Fibroblast of skin of back (primary cell): ENCODE measurements at places on chromosomes 16 and 17.

DNA sequence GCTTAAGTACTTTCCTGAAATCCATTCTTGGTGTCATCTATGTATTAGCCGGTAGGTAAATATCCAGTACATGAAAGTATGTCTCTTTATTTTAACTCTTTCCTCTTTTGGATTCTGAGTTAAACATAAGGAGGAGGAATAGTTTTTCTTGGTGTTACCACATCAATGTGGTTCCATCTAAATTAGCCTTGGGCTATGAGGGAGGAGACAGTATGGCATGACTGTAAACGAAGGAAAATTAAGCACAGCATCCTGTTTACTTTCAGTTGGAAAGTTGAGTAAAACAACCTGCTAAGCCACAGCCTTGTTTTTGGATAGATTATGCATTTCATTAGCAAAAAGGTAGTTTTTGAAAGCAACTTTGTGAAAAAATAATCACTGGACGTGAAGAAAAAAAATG is 693.0 kb upstream of the SOX9 start:
- no peak for DNase-seq

GRCh38 chr17:11240041-11240840 is 772 bp upstream of the SHISA6 start:
- peak; percentile 3 for DNase-seq

DNA sequence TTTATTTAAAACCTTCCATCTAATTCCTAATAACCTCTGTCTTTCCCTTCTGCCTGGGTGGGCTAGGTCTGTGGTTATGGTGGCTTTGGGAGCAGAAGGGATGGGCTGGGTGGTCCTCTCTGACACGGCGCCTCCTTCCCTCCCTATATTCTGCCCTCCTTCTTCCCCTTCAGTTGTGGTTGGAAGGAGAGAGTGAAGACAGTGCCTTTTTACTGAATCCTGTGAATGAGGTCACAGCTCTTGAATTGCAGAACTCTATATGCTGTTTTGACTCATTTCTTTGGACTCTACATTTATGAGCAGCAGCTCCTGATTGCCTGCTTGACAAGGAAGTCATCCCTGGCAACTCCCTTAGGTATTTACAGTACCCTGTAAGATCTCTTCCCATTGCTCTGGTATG is 256.0 kb upstream of the ELAC2 start:
- DNase-seq, result peak; percentile 66

DNA sequence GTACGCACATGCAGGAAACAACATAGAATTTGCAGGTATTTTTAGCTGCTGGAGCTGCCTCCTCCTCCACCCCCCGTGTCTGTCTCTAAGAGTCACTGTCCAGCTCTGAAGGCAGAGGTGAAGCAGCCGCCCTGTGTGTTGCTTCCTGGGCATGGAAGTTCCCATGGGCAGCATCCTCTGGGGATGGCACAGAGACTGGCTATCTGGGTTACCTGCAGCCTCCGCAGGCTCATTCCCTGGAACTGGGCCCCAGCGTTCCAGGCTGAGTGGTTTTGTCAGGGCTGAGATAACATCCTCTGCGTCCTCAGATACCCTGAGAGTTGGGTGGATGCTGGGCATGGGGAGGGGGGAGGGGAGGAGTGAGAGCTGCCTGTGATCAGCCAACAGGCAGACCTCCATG is 41.5 kb upstream of the MRTFB start:
- DNase-seq, result no peak

GRCh38 chr17:47270946-47271705 is 17.5 kb downstream of the ITGB3 start:
- DNase-seq, result no peak

DNA sequence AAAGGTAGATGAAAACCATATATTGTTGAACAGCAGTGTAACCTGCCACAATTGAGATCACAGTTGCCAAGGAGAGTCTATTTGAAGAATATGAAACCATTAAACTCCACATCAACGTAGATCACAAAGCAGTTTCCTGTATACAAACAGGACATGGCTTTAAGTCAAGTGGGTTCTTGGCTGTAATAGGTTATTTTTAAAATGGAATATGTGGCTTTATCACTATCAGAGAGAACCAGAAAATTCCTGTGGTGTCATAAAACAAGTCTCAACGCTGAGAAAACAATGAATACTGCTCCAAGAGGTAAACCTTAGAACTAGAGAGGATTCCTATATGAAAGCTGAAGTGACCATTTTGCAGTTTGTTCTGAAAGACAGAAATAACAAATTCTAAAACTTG is 999.7 kb downstream of the CDH11 start:
- no peak for DNase-seq

DNA sequence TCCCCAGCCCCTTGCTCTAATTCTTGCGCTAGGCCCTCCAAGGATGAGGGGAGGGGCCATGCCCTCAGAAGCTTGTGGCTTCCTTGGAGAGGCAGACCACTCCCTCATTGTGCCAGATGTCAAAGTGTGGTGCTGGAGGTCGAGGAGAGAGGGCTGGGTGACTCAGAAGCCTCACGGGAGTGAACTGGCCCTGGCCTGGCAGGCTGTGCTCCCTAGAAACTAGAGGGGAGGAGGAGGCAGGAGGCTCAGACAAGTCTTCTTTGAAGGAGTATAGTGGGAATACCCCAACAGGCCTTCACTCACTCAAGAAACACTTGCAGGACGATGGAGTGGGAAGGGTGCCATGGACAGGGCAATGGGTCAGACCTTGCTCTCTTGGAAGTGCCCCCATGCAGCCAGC is 18.5 kb downstream of the ANKRD40 start:
- DNase-seq, result peak; percentile 42

DNA sequence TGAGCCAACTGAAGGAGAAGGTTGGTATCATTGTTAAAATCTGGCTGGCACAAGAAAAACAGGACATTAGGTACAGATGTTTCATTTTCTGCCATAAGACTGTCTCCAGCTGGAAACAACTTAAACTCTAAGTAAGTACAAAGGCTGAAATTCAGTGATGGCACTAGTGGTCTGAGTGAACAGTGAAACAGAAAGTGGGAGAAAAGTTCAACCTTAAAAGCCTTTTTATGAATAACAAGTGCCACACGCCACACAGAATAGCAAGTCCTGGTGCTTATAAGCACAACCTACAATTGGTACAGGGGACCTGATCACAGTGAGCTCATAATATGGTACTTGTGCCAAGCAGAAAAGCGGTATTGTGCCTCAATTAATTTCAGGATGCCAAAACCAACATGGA is 56.7 kb downstream of the CEP112 start:
- DNase-seq, result no peak

DNA sequence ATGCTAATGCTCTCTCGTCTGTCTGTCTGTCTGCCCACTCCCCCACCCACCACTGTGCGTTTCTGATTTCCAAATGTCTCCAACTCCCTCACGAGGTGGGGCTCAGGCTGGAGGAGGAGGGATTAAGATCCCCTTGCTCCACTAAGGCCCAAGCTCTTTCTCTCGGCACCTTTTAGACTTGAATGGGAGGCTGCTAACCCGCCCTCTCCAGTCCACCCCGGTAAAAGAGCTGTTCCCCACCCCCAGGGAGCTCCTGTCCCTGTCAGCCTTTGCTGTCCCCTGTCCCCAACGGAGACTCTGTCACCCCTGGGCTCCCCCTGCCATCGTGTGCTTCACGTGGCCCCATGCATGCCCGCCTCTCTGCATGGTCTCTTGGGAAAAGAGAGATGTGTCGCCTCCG is 68.5 kb upstream of the PLCG2 start:
- no peak for DNase-seq

DNA sequence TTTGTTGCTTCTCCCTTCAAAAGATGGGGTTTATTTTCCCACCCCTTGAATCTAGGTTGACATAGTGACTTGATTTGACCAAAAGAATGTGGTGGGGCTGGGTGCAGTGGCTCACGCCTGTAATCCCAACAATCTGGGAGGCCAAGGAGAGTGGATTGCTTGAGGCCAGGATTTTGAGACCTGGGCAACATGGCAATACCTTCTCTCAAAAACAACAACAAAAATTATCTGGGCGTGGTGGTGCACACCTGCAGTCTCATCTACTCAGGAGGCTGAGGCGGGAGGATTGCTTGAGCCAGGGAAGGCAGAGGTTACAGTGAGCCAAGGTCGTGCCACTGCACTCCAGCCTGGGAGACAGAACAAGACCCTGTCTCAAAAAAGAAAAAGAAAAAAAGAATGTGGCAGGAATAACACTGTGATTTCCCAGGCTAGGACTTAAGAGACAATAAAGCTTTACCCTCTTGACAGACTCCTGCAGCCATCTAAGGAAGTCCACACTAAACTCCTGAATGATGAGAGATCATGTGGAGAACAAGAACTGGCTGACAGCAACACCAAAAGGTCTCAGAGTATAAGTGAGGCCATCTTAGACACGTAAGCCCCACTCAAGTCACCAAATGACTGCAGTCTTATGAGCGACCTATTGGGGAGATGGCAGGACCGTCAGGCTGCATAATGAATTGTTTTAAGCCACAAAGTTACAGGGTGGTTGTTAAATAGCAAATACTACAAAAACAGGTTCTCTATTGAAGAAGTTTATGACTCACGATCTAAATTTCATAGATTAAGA is 37.0 kb downstream of the FBXL20 start:
- no peak for DNase-seq

- no peak for DNase-seq
These were observed 907.5 kb downstream of the CDH8 start for GRCh38 chr16:61128545-61129323.

DNA sequence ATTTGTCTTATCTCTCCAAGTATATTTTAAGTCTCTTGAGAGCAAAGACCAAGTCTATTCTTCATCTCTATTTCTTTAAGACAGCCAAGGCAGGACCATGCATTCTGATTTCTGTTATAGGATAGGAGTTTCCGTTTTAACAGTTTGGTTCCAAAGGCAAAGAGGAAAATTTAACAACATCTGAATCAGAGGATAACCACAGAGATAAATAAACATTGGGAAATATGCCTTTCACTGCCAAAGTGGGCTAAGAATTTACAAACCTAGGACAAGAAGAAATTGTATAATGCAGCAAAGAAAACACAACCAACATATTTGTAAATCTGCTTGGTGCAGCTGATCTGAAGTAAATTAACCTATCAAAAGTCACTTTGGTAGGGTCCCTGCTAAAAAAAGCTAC is 37.7 kb downstream of the USP32 start:
- peak; percentile 64 for DNase-seq

GRCh38 chr16:78773706-78774105 is 674.3 kb downstream of the WWOX start:
- no peak for DNase-seq

GRCh38 chr17:78736526-78737079 is 45.5 kb downstream of the CYTH1 start:
- no peak for DNase-seq

GRCh38 chr17:17448076-17448475 is 28.7 kb upstream of the MED9 start:
- DNase-seq, result no peak

DNA sequence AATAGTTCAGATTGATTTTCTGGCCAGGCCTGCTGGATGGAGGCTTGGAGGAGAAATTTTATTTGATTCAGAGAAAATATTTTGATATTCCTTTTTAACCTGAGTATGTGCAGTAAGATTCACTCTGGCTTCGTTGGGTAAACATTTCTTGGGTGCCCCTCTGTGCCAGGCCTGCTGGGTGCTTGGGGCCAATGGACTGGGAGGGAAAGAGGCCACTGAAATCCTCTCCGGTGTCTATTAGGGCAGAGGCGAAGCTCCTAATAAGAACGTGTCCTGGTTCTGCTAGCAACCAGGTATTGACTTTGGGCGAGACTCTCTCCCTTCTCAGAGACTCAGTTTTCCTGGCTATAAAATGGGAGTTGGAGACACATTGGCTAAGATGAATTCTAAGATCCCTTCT is 122.5 kb downstream of the CYLD start:
- no peak for DNase-seq

DNA sequence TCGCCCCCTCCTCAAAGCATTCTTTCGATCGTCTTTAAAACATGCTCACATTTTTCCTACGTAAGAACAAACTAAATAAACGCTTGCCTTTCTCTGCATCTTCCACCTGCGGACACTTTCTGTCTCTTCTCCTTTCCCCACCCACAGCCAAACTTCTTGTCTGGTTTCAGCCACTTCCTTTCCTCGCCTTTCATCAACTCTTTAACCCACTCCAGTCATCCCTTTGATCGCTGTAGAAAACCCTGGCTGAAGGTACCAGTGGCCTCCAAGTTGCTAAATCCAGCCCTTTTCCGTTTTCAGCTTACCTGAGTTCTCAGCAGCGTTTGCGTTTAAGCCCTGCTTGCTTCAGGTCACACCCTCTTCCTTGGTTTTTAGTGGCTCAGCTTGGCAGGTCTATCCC is 483 bp downstream of the RPA1 start:
- no peak for DNase-seq

DNA sequence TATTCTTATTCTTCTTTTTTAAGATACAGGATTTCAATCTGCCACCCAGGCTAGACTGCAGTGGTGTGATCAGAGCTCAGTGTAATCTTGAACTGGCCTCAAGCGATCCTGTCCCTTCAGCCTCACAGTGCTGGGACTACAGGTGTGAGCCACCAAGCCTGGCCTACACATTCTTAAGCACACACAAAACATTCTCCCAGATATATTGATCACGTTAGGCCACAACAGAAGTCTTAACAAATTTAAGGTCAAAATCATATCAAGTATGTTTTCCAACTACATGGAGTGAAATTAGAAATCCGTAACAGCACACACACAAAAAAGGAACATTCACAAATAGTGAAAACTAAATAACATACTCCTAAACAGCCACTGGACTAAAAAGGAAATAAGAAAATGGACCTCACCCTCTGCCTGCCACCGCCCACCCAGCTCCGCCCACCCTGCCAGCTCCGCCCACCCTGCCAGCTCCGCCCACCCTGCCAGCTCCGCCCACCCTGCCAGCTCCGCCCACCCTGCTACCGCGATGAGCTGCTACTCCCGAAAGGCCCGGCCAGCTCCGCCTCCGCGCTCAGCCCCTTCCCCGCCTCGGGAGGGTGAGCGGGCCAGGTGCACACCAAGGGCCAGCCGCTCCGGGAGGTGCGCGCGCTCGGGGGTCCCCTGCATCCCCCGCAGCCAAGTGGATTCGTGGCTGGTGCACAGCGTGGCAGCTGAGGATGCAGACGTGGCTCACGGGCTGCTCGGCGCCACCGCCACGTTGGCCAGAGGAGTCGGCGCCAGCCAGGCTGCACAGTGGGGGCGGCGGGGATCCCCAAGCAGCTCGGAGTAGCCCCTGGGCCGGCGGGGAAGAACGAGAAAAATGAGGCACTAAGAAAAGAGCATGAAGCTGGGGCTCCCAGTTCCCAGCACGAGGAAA is 41.2 kb downstream of the C16orf87 start:
- peak; percentile 31 for DNase-seq

- no peak for DNase-seq
These were observed 101.7 kb downstream of the MAP2K6 start for GRCh38 chr17:69516225-69516624.

- DNase-seq, result no peak
These were observed 13.5 kb downstream of the SLC46A1 start for GRCh38 chr17:28392491-28392890.

- DNase-seq, result no peak
These were observed 2101.9 kb downstream of the TP53TG3F start for GRCh38 chr16:35561346-35561745.
